ENCODE measurements at places on chromosomes 7 and 10. TPM values are rescaled to one million over a fixed set of nuclear protein-coding genes. Genes with fewer than 3 reads are reported as not detected.

GRCh38 chr7:156820445-156821063, 72.4 kb downstream of the LMBR1 start:
- H3K27me3 ChIP-seq, result no peaks in the 10 kb centered on the region
- H3K36me3 ChIP-seq, result no peaks in the 10 kb centered on the region
- no peak for DNase-seq
- no peaks in the 10 kb centered on the region for H3K4me1 ChIP-seq
- no peak overlapping the region for H3K4me3 ChIP-seq
- no peak overlapping the region for H3K27ac ChIP-seq

- no peak for DNase-seq
- no peaks in the 10 kb centered on the region for H3K36me3 ChIP-seq
- no peaks in the 10 kb centered on the region for H3K27me3 ChIP-seq
- no peaks in the 10 kb centered on the region for H3K4me1 ChIP-seq
- no peak overlapping the region for H3K27ac ChIP-seq
These were observed 8.9 kb upstream of the KCNK18 start for GRCh38 chr10:117188371-117188770.

DNA sequence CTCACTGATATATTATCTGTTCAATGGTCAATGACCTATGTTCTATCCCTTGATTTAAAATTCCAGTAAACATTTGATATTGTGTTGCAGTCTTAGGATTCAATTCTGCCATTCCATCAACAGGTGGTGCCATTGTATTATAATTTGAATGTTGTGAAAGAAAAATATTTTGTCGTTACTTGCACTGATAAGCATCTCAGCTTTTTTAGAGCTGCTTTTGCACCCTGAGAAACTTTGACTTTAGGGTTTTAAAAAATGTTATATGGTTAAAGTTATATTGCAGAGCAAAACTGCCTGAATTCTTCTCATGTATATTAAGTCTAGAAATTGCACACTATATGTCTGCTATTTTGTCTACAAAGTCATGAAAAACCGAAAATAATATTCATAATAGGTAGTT, 18.8 kb upstream of the MINDY3 start:
- no peak overlapping the region for H3K4me3 ChIP-seq
- no peak overlapping the region for H3K27ac ChIP-seq
- H3K4me1 ChIP-seq, result no peaks in the 10 kb centered on the region
- peaks cover 23% of the 10 kb centered on the region for H3K27me3 ChIP-seq
- no peaks in the 10 kb centered on the region for H3K36me3 ChIP-seq

- no peaks in the 10 kb centered on the region for H3K27me3 ChIP-seq
- H3K4me1 ChIP-seq, result no peaks in the 10 kb centered on the region
- DNase-seq, result no peak
- H3K4me3 ChIP-seq, result no peak overlapping the region
These were observed 26.3 kb upstream of the COMTD1 start for GRCh38 chr10:75261813-75262705.

- H3K4me3 ChIP-seq, result no peak overlapping the region
- DNase-seq, result no peak
- no peaks in the 10 kb centered on the region for H3K4me1 ChIP-seq
- H3K27ac ChIP-seq, result no peak overlapping the region
- H3K27me3 ChIP-seq, result no peaks in the 10 kb centered on the region
- no peaks in the 10 kb centered on the region for H3K36me3 ChIP-seq
These were observed 47.4 kb downstream of the PPP1R17 start for GRCh38 chr7:31734456-31734855.

DNA sequence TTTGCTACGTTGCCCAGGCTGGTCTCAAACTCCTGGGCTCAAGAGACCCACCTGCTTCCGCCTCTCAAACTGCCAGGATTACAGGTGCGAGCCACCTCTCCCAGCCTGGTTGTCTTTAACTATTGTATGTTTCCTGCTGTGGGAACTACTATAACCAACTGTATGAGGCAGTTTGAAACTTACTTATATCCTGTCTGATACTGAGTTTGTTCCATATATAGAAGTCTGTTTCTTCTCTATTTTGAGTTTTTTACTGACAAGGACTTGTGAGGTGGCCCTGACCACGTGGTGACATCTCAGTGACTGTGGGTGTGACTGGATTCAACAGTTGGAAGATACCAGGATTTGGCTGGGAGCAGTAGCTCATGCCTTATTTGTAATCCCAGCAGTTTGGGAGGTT, 14.2 kb downstream of the FBH1 start:
- H3K4me1 ChIP-seq, result no peaks in the 10 kb centered on the region
- no peak overlapping the region for H3K4me3 ChIP-seq
- no peaks in the 10 kb centered on the region for H3K27me3 ChIP-seq
- no peak for DNase-seq
- no peak overlapping the region for H3K27ac ChIP-seq
- peaks cover 40% of the 10 kb centered on the region for H3K36me3 ChIP-seq

GRCh38 chr7:123974326-123974908, 49.4 kb downstream of the SPAM1 start:
- no peak for DNase-seq
- H3K27ac ChIP-seq, result no peak overlapping the region
- no peaks in the 10 kb centered on the region for H3K4me1 ChIP-seq
- H3K4me3 ChIP-seq, result no peak overlapping the region
- H3K27me3 ChIP-seq, result no peaks in the 10 kb centered on the region
- no peaks in the 10 kb centered on the region for H3K36me3 ChIP-seq

- H3K4me3 ChIP-seq, result no peak overlapping the region
- no peak for DNase-seq
- H3K36me3 ChIP-seq, result no peaks in the 10 kb centered on the region
- no peaks in the 10 kb centered on the region for H3K4me1 ChIP-seq
- no peak overlapping the region for H3K27ac ChIP-seq
- no peaks in the 10 kb centered on the region for H3K27me3 ChIP-seq
These were observed 56.2 kb upstream of the MGMT start for GRCh38 chr10:129410688-129411392.

- DNase-seq, result no peak
- H3K4me1 ChIP-seq, result peaks cover 10% of the 10 kb centered on the region
- no peak overlapping the region for H3K27ac ChIP-seq
These were observed 50.6 kb downstream of the PARD3 start for GRCh38 chr10:34764472-34764946.

- no peak overlapping the region for H3K4me3 ChIP-seq
- no peaks in the 10 kb centered on the region for H3K4me1 ChIP-seq
- no peak for DNase-seq
- no peaks in the 10 kb centered on the region for H3K27me3 ChIP-seq
These were observed 32.7 kb downstream of the FANK1 start for GRCh38 chr10:125928928-125929585.

- peaks cover 6% of the 10 kb centered on the region for H3K4me1 ChIP-seq
- no peaks in the 10 kb centered on the region for H3K27me3 ChIP-seq
These were observed 22.8 kb downstream of the HEPACAM2 start for GRCh38 chr7:93203496-93203895.

DNA sequence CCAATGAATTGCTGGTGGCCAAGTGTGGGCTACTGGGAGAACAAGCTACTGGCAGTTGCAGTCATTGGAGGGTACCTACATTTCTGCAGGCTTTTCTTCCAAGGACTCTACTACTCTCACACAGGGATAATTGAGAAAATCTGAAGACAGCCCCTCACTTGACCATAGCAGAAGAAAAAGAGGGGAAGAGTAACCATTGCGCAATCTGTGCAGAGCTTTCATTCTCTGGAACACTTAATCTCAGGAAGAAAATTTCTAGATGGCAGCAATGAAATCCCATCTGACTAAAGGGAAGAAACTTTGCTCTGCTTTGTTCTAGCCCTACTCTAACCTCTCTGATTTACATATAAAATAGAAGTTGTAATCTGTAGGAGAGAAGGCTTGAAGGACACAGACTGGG, 1239.6 kb upstream of the SORCS1 start:
- DNase-seq, result no peak
- H3K27ac ChIP-seq, result no peak overlapping the region
- H3K27me3 ChIP-seq, result no peaks in the 10 kb centered on the region
- H3K4me1 ChIP-seq, result peaks cover 6% of the 10 kb centered on the region
- H3K4me3 ChIP-seq, result no peak overlapping the region

GRCh38 chr7:127789031-127789430, 137.0 kb downstream of the SND1 start:
- H3K4me1 ChIP-seq, result peaks cover 3% of the 10 kb centered on the region
- H3K36me3 ChIP-seq, result no peaks in the 10 kb centered on the region
- DNase-seq, result no peak
- no peak overlapping the region for H3K27ac ChIP-seq

- no peak overlapping the region for H3K4me3 ChIP-seq
- no peak overlapping the region for H3K27ac ChIP-seq
- no peaks in the 10 kb centered on the region for H3K36me3 ChIP-seq
- DNase-seq, result no peak
These were observed 53.8 kb downstream of the LSM5 start for GRCh38 chr7:32436146-32436928.

GRCh38 chr7:29196971-29197595, 2.5 kb downstream of the CHN2 start:
- no peak overlapping the region for H3K4me3 ChIP-seq
- no peak overlapping the region for H3K27ac ChIP-seq
- H3K36me3 ChIP-seq, result no peaks in the 10 kb centered on the region

- DNase-seq, result peak; percentile 32
- peaks cover 31% of the 10 kb centered on the region for H3K4me1 ChIP-seq
- peak overlapping the region; percentile 62 for H3K27ac ChIP-seq
- H3K4me3 ChIP-seq, result no peak overlapping the region
These were observed 84.3 kb downstream of the CD36 start for GRCh38 chr7:80722616-80723195.

DNA sequence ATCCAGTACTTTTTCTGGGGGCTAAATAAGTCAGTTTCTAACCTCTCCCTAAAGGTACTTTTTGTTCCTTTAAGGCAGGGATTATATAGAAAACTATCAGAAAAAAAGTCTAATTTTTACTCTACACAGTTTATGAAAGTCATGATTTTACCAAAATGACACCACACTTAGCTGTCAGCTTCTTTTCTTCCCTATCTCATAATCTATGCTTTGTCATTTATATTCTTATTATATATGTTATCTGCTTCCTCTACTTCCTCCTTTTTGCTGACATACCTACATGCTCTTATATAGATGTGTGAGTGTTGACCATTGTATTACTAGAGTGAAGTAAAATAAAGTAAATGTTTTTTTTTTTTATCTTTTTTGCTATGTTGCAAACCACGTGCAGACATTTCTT, 203.9 kb upstream of the CHRM2 start:
- no peaks in the 10 kb centered on the region for H3K4me1 ChIP-seq
- no peaks in the 10 kb centered on the region for H3K27me3 ChIP-seq
- DNase-seq, result no peak
- H3K27ac ChIP-seq, result no peak overlapping the region
- no peaks in the 10 kb centered on the region for H3K36me3 ChIP-seq

GRCh38 chr7:3204526-3204925, 96.5 kb upstream of the SDK1 start:
- no peak overlapping the region for H3K4me3 ChIP-seq
- no peaks in the 10 kb centered on the region for H3K4me1 ChIP-seq
- no peaks in the 10 kb centered on the region for H3K27me3 ChIP-seq
- no peaks in the 10 kb centered on the region for H3K36me3 ChIP-seq

DNA sequence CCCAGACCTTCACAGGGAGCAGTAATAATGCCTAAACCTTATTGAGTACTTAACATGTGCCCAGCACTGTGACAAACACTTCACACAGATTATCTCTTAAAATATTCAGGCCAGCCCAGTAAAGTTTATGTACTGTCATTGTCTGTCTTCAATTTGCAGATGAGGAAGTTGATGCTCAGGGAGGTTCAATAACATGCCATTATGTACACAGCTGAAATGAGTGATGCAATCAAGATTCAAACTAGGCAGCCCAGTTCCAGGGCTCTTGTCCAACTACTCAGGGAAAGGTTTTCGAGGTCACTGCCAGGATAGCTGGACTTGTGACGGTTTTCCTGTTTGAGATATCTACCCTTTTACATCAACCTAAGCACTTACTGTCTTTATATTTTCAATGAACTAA, 56.1 kb downstream of the AUTS2 start:
- H3K4me3 ChIP-seq, result no peak overlapping the region
- peaks cover 28% of the 10 kb centered on the region for H3K4me1 ChIP-seq
- no peaks in the 10 kb centered on the region for H3K27me3 ChIP-seq
- H3K27ac ChIP-seq, result no peak overlapping the region
- peak; percentile 41 for DNase-seq

DNA sequence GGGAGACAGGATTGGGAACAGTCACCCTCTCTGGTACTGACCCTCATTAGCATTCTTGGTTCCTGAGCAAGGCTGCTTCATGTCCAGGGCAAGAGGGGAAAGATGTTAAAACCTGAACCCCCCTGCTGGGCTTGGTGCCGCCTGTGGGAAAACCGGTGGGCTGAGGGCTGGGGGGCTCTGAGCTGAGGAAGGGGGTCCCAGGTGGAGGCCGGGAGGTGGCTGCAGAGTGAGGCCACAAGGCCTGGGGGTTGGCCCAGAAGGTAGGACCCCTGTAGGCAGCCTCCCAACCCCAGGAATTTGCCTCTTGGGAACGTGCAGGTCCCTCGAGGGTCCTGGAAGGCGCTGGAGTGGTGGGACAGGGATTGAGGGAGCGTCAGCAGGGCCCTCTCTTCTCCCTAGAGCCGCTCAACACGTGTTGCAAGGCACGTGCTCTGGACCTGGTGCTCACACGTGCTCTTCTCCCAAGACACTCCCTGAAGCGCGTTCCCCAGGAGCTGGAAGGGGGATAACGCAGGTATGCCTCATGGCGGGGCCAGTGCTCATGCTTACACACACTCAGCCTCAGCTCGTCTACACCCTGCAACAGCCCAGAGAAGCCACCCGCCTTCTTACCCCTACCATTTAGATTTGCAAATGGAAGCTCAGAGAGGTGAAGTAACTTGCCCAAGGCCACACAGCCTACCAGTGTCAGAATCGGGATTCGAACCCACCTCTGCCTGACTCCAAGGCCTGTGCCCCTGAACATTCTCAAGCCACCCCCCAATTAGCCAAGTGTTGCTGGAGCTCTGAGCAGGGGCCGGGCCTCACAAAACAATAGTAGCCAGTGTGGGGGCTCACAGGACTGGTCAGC, 64.4 kb downstream of the LHPP start:
- H3K4me3 ChIP-seq, result no peak overlapping the region
- DNase-seq, result no peak
- H3K27ac ChIP-seq, result peak overlapping the region; percentile 57
- H3K27me3 ChIP-seq, result no peaks in the 10 kb centered on the region
- H3K4me1 ChIP-seq, result peaks cover 28% of the 10 kb centered on the region

DNA sequence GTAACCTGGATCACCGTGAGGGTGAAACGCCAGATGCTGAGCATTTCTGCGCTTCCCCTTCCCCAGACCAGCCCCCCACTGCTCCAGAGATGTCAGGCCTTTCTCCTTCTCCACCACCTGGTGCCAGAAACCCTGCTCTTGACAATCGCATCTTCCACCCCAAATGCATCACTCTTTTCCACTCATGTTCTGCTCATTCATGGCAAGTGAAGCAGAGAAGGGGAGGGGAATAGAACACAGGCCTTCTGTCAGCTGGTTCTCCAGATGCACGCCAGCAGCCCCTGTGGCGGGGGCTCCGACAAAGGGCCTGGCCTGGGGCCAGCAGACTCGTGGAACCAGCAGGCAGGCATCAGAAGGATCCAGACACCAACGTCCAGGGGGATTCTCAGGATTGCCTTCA, 68.5 kb upstream of the SVIL start:
- H3K36me3 ChIP-seq, result no peaks in the 10 kb centered on the region
- H3K27me3 ChIP-seq, result no peaks in the 10 kb centered on the region
- H3K4me1 ChIP-seq, result peaks cover 26% of the 10 kb centered on the region
- peak overlapping the region; percentile 23 for H3K27ac ChIP-seq
- DNase-seq, result peak; percentile 80
- no peak overlapping the region for H3K4me3 ChIP-seq

The TDRD1 gene
- polyA plus RNA-seq, result 0.05 TPM

The CFTR gene
- polyA plus RNA-seq, result 0.44 TPM

The HOXA5 gene
- polyA plus RNA-seq, result 7.8 TPM

The SCD gene
- polyA plus RNA-seq, result 19.1 TPM

The RPP30 gene
- 32.3 TPM for polyA plus RNA-seq

The LRMDA gene
- polyA plus RNA-seq, result 30.2 TPM

The CHN2 gene
- polyA plus RNA-seq, result 7.8 TPM

The CYP2C19 gene
- polyA plus RNA-seq, result 0.33 TPM

The ASB10 gene
- polyA plus RNA-seq, result 0.05 TPM

The PRSS2 gene
- 59.1 TPM for polyA plus RNA-seq

The UPK3B gene
- 4.0 TPM for polyA plus RNA-seq

The C7orf33 gene
- not detected for polyA plus RNA-seq

The RRP12 gene
- 13.1 TPM for polyA plus RNA-seq

The MALRD1 gene
- polyA plus RNA-seq, result 0.46 TPM
